ENCODE measurements at places on chromosomes 3 and 15.

- DNase-seq, result no peak
These were observed 19.2 kb downstream of the RARRES1 start for GRCh38 chr3:158713094-158713499.

- no peak for DNase-seq
These were observed 3.1 kb downstream of the CD86 start for GRCh38 chr3:122058294-122058693.

GRCh38 chr3:132445817-132446216 is 28.5 kb downstream of the DNAJC13 start:
- no peak for DNase-seq

DNA sequence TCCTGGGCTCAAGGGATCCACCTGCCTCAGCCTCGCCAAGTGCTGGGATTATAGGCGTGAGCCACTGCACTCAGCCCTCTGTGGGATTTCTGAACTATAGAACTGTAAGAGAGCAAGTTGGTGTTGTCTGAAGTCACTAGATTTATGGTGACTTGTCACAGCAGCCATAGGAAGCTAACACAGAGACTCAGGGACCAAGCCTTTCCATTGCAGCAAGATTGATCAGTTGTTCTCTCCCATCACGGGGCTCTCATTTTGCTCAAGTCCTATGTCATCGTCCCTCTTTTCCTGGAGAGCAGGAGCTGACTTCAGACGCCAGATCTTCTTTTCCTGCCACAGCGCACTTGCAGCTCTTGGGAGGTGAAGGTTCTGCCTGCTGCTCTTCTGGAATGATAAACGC is 61.0 kb downstream of the APBA2 start:
- no peak for DNase-seq

GRCh38 chr15:37101980-37102304 is 1.6 kb upstream of the MEIS2 start:
- DNase-seq, result no peak

GRCh38 chr3:78863306-78864203 is 904.2 kb downstream of the ROBO1 start:
- DNase-seq, result no peak

All from effector memory CD8-positive, alpha-beta T cell (primary cell).